ENCODE measurements at places on chromosomes 7 and 10. TPM values are rescaled to one million over a fixed set of nuclear protein-coding genes. Genes with fewer than 3 reads are reported as not detected.

Gene PRPF18
- 21.0 TPM for total RNA-seq

Gene GPR146
- 3.4 TPM for total RNA-seq

Gene PRRT4
- 0.62 TPM for total RNA-seq

DNA sequence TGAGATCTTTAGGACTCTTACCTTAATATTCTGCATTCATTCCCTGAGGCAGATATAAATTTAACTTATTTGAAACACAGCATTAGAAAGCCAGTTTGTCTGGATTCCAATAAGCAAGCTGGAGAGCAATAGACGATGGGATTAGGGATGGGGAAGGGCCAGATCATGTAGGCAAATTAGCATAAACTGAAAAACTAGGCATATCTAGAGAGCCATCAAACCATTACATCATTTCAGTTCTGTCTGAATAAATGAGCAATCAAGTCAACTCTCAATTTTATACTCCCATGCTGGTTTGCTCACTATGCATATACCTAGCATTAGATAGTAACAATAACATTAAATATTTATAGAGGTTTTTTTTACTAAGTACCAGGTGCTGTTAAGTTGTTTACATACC lies 583.6 kb upstream of the LRRN3 start:
- H3K27me3 ChIP-seq = no peaks in the 10 kb centered on the region
- no peak overlapping the region for H3K4me3 ChIP-seq
- no peaks in the 10 kb centered on the region for H3K4me1 ChIP-seq

DNA sequence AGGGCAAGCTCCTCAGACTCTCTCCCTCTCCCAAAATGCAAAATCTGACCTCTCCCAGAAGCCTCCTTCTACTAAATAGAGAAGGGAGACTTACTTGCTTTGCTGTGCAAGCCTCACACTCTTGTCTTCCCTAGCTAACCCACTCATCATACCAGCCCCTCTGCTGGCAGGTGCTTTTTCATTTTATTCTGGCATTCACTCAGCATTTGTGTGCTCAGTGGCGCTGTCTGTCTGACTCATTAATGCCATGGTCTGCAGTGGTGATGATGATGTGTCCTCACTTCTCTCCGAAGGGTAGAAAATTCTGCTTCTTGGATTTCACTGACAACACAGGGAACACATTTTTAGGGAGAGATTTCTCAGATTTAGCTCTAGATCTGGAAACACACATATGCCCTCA lies 22.0 kb upstream of the BTRC start:
- peak; percentile 17 for DNase-seq
- no peak overlapping the region for H3K4me3 ChIP-seq
- peaks cover 14% of the 10 kb centered on the region for H3K4me1 ChIP-seq
- H3K36me3 ChIP-seq = no peaks in the 10 kb centered on the region
- H3K27ac ChIP-seq = no peak overlapping the region

DNA sequence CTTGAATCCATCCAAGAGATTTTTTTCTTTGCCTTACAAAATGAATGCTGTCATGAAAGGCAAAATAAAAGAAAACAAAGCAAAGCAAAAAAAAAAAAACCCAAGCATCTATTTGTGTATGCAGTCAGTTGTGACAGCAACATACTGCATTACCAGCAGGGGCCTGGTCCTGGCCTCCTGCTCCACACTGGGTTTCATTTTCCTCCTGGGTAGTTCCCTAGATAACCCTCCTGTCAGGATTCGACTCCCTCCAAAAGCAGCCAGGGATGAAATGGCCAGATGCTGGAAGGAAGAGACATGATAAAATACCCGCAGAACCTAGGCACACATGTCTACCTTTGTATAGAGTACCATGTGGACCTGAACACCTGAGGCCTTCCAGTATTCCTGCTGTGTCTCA lies 148.6 kb downstream of the NRCAM start:
- no peak for DNase-seq
- H3K27ac ChIP-seq = no peak overlapping the region
- no peaks in the 10 kb centered on the region for H3K36me3 ChIP-seq
- H3K27me3 ChIP-seq = no peaks in the 10 kb centered on the region
- peaks cover 21% of the 10 kb centered on the region for H3K4me1 ChIP-seq
- H3K4me3 ChIP-seq = no peak overlapping the region

DNA sequence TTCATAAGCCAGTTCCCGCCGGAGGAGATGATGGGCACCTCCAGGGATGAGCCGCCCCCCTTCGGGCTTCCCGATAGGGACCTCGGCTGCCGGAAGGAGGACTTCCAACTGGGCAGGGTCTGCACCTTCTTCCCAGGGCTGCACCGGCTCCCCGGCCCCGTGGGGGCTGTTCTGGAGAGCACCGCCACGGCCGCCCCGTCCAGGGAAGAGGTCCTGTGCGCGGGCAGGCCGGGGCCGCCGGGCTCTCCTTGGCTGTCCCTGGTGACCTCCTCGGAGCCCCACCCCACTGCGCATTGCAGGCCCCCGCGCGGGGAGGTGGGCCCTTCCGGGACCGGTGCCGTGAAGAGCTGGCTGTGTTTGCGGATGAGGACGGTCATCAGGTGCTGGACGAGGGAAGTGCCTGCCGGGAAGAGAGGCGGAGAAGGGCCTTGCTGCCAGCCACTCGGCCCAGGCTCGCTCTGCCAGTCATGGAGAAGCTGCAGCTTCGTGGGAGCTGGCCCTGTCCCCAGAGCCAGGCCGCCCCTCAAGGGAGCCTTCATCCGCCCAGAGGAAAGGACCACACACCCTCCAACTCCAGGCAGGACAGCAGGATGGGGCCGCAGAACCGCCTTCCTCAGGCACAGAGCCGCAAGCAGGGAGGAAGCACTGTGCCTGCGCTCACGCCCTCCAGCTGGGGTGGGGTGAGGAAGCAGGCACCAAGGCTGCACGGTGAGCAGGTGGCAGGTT lies 144.4 kb downstream of the MAPK8 start:
- H3K4me1 ChIP-seq = peaks cover 11% of the 10 kb centered on the region
- peaks cover 7% of the 10 kb centered on the region for H3K36me3 ChIP-seq
- H3K27me3 ChIP-seq = no peaks in the 10 kb centered on the region
- H3K4me3 ChIP-seq = no peak overlapping the region
- DNase-seq = no peak
